ENCODE measurements at places on chromosomes 1 and 21.

- DNase-seq = no peak
Observed at GRCh38 chr21:41948078-41948895, 5.5 kb downstream of the C2CD2 start.

DNA sequence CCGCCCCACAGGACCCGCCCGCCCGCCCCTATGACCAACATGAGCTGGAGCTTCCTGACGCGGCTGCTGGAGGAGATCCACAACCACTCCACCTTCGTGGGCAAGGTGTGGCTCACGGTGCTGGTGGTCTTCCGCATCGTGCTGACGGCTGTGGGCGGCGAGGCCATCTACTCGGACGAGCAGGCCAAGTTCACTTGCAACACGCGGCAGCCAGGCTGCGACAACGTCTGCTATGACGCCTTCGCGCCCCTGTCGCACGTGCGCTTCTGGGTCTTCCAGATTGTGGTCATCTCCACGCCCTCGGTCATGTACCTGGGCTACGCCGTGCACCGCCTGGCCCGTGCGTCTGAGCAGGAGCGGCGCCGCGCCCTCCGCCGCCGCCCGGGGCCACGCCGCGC, 7.9 kb upstream of the IBA57 start:
- DNase-seq = no peak

GRCh38 chr1:27101696-27102095, 53.2 kb downstream of the SLC9A1 start:
- DNase-seq = no peak

GRCh38 chr1:221069178-221069903, 190.1 kb downstream of the HLX start:
- no peak for DNase-seq

GRCh38 chr1:92194511-92194910, 23.2 kb upstream of the C1orf146 start:
- no peak for DNase-seq

GRCh38 chr1:102435483-102435882, 438.8 kb upstream of the OLFM3 start:
- DNase-seq = no peak

GRCh38 chr1:8986814-8987190, 39.4 kb downstream of the SLC2A7 start:
- no peak for DNase-seq

GRCh38 chr1:226223157-226223785, at the start of gene MIXL1:
MIXL1 (plus strand) TSS chr1:226223664; CDS start chr1:226223682, 18 bp downstream.
- no peak for DNase-seq

- DNase-seq = no peak
Observed at GRCh38 chr1:66282891-66283621, 250.9 kb upstream of the SGIP1 start.

GRCh38 chr1:78048446-78048845, 2.7 kb downstream of the GIPC2 start:
- no peak for DNase-seq

DNA sequence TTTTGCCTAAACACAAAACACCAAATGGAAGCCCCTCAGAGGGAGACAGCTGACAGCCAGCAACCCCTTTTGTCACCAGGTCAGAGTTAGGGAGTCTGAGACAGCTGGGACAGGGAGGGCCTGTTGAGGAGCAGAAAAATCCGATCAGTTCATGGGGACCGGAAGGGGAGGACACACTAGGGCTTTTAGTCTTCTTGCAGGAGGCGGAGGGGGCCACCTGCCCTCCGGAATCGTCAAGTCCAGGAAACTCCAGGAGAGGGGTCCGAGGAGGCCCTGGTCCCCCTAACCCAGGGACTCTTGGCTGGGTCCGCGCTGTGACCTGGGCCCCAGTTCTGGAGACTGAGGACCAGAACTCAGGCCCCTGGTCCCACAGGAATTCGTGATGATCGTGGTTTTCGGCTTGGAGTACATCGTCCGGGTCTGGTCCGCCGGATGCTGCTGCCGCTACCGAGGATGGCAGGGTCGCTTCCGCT, 34.2 kb downstream of the KCNQ4 start:
- no peak for DNase-seq

DNA sequence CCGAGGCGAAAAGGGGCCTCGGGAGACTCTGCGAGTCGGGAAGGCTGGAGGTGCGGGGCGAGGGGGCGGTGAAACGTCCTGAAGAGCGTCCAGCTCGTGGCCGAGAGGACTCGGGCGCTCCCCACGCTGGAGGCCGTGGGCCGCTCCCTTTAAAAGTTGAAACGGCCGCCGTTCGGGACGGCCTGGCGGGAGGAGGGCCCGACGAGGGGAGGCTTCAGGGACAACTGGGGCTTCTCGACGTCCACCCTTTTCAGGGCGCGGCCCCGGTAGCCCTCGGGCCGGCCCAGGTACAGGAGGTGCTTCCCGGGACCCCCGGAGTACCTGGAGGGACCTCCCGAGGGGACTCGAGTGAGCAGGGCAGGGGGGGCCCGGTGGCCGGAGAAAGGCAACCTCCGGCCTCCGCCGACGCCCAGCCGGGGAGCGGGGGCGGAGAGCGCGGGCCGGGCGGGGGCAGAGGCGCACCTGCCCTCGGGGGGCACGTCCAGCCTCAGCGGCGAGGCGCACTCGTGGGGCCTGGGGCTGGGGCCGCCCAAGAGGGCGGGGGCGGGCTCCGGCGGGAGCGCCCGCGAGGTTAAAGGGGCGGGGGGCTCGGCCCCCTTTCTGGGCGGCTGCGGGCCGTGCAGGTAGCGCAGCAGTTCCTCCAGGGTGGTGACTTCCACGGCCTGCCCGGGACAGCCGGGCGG, 14.0 kb downstream of the SEMA6C start:
- DNase-seq = no peak

GRCh38 chr1:158806916-158807536, 24.1 kb upstream of the MNDA start:
- DNase-seq = no peak

- DNase-seq = no peak
Observed at GRCh38 chr1:159009704-159010361, at the start of gene IFI16. IFI16 (plus strand) TSS chr1:159009907; CDS start chr1:159014681, 4,774 bp downstream.

- DNase-seq = peak; percentile 54
Observed at GRCh38 chr1:180863158-180863775, 49.4 kb upstream of the KIAA1614 start.

DNA sequence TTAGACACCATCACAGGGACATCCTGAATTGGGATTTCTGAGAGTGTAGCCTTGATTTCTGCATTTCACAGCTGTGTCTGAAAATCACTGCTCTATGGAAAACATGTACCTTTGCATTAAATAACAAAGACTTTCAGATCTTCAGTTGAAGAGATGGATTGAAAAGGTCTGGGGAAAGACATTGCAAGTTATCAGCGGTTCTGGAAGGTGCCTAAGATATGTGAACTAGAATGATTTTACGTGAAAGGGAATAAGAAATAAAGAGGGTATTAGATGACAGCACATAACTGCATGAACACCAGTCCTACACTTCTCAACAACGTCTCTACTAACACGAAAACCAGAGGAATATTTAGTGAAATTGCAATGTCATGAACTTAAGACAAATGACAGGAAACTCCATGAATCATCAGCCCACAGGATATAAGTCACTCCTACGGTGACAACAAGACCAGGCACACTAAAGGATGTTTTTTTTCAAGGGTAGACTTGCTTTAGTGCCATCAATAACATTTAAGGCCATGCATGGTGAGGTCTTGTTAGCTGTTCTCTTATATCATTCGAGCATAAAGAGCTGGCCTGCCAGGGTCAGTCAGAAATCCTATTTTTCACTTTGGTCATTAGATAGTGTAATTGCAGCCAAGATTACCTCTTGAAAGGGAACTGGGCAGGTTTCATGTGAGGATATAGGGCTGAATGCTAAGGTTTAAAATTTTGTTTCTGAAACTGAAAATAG, 283.1 kb downstream of the GRIK1 start:
- DNase-seq = no peak

GRCh38 chr1:175494011-175494554, 249.3 kb downstream of the TNR start:
- DNase-seq = peak; percentile 44

GRCh38 chr1:190858140-190858539, 380.5 kb upstream of the BRINP3 start:
- DNase-seq = no peak
